T-helper 17 cell (primary cell): ENCODE measurements at places on chromosomes 16 and 17.

DNA sequence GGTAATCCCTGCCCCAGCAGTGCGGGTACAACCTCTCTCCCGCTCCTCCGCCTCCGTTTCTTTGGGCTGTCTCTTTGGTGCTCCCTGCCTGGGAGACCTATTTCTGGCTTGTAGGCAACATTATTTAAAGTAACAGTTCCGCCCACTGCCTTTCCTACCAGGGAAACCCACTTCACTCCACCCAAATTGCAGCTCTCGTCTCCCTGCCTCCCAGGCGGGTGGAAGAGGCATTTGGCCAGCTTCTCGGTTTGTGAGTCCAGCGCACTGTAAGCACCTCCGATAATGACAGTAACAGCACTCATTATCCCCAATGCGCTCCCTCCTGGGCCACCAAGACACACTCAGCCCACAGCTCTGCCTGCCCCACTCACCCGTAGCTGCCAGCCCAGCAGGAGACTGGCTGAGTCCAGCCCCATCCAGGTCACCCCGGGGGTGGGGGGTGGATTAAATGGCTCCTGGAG, 165.1 kb upstream of the CDC42EP4 start:
- peaks cover 39% of the 10 kb centered on the region for H3K27me3 ChIP-seq
- no peak for DNase-seq
- no peak overlapping the region for H3K4me3 ChIP-seq
- peaks cover 16% of the 10 kb centered on the region for H3K4me1 ChIP-seq
- H3K36me3 ChIP-seq = peaks cover 12% of the 10 kb centered on the region
- H3K27ac ChIP-seq = no peak overlapping the region

GRCh38 chr17:72399608-72400487, 279.0 kb downstream of the SOX9 start:
- H3K4me3 ChIP-seq = no peak overlapping the region
- no peaks in the 10 kb centered on the region for H3K27me3 ChIP-seq
- DNase-seq = no peak
- no peaks in the 10 kb centered on the region for H3K4me1 ChIP-seq
- no peak overlapping the region for H3K27ac ChIP-seq

GRCh38 chr17:61400066-61400716, 548 bp downstream of the TBX2 start:
- peaks cover 3% of the 10 kb centered on the region for H3K36me3 ChIP-seq
- no peak for DNase-seq
- H3K27ac ChIP-seq = no peak overlapping the region
- peak overlapping the region; percentile 72 for H3K4me3 ChIP-seq
- peaks cover 32% of the 10 kb centered on the region for H3K4me1 ChIP-seq

- peaks cover 64% of the 10 kb centered on the region for H3K4me1 ChIP-seq
- peak; percentile 48 for DNase-seq
- H3K36me3 ChIP-seq = peaks cover 18% of the 10 kb centered on the region
These were observed 1.8 kb downstream of the C16orf54 start for GRCh38 chr16:29743827-29744531.

DNA sequence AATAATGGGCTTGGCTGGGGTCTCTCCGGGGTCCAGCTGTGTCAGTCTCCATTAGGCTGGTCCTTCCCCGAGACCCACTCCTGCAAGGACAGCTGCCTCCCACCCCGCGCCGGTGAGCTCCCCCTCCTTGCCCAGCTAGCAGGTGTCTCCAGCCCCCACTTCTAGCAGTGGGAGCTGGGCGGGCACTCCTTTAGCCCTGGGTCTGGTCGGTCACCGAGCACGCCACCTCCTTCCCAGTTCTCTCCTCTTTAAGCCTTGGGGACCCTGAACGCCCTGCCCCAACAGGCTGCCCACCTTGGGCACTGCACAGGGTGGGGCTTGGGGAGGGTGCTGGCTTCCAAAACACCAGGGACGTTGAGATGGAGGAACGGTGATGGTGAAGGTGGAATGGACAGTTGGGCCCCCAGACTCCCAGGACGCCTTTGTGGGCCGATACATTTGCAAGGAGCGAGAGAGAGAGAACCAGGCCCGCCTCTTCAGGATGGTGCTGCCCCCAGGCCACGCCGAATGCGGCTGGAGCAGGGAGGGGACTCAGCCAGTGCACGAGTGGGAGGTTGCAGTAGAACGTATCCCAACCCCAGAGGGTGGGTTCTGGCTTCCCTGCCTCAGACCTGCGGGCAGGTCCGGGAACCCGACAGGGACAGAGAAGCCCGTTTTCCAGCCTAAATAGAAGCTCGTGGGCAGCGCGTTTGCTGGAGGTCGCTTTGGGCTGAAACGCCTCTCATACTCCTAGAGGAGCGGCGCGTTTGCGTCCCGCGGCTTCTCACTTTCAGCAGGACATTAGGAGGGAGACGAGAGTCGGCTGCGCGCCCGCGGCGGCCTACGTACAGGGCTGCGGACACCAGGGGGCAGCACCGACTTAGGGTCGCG, 10.7 kb downstream of the TBX2 start:
- H3K27me3 ChIP-seq = peaks cover 39% of the 10 kb centered on the region
- H3K4me1 ChIP-seq = peaks cover 17% of the 10 kb centered on the region
- no peak overlapping the region for H3K27ac ChIP-seq
- peaks cover 2% of the 10 kb centered on the region for H3K36me3 ChIP-seq
- peak overlapping the region; percentile 84 for H3K4me3 ChIP-seq

GRCh38 chr16:85963753-85964285, 64.9 kb downstream of the IRF8 start:
- no peak for DNase-seq
- no peaks in the 10 kb centered on the region for H3K36me3 ChIP-seq
- peaks cover 3% of the 10 kb centered on the region for H3K4me1 ChIP-seq
- H3K4me3 ChIP-seq = no peak overlapping the region
- peaks cover 10% of the 10 kb centered on the region for H3K27me3 ChIP-seq

DNA sequence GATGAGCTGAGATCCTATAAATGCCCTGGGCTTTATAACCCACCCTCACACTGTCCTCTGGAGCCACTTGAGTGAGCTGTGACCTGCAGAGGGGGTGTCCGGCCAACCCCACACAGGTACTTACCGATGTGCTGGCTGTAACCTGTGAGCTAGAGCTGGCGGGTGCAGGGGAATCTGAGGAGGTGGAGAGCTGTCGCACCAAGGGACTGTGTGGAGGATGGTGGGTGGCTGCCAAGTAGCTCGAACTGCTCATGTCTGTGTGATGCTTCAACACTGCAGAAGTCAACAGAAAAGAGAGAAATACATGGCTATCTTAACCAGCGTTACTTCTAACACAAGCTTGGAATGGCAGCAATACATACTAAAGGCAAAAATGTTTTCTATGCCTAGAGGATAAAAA, 39.4 kb downstream of the STH start:
- peaks cover 11% of the 10 kb centered on the region for H3K36me3 ChIP-seq
- DNase-seq = no peak
- no peak overlapping the region for H3K4me3 ChIP-seq
- peak overlapping the region; percentile 90 for H3K27ac ChIP-seq

DNA sequence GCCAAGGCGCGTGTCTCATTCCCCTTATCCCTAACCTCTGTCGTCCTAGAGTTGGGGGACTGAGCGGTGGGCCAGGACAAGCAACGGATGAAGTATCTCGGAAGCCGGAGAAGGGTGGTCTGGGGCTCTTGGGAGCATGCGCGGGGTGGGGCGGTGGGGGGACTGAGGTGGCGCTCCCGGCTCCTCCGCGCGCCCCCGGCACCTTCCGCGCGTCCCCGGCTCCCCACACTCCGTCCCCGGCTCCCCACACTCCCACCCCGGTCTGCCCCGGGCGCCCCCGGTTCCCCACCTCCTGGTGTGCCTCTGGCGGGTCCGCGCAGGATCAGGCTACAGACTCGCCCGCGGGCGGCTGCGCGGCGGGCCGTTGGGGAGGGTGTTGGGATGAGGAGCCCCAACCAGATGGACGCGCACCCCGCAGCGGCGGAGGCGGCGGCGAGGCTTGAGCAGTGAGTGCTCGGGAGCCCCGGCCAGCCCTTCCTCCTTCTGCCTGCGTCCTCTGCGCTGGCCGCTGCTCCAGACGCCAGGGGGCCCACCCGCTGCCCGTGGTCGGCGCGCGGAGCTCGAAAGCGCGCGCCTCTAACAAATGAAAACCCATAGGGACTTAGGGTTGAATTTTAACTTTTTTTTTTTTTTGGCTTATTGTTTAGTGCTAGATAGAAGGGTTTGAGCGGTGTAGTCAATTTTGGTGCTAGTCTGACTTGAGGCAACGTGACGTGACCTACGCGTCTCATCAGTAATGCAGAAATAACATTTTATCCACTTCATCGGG, 5.6 kb upstream of the CRYM start:
- H3K4me3 ChIP-seq = no peak overlapping the region
- no peak for DNase-seq
- H3K27ac ChIP-seq = no peak overlapping the region
- peaks cover 54% of the 10 kb centered on the region for H3K27me3 ChIP-seq
- peaks cover 6% of the 10 kb centered on the region for H3K36me3 ChIP-seq
- peaks cover 5% of the 10 kb centered on the region for H3K4me1 ChIP-seq

DNA sequence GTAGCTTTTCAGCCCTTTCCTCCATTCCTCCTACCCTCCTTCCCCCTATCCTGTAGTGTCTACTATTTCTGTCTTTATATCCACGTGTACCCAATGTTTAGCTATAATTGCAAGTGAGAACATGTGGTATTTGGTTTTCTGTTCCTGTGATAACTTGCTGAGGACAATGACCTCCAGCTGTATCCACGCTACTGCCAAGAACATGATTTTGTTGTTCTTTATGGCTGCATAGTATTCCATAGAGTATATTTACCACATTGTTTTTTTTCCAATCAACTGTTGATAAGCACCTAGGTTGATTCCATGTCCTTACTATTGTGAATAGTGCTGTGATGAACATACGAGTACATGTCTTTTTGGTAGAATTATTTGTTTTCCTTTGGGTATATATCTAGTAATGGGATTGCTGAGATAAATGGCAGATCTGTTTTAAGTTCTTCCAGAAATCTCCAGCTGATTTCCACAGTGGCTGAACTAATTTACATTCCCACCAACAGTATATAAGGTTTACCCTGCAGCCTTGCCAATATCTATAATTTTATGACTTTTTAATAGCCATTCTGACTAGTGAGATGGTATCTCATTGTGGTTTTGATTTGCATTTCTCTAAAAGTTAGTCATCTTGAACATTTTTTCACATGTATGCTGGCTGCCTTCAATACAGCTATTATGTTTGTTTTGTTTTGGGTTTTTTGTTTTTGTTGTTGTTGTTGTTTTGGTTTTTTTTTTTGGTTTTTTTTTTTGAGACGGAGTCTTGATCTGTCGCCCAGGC, 10.9 kb upstream of the COPRS start:
- no peak for DNase-seq
- no peaks in the 10 kb centered on the region for H3K27me3 ChIP-seq
- H3K27ac ChIP-seq = no peak overlapping the region
- H3K36me3 ChIP-seq = peaks cover 2% of the 10 kb centered on the region

DNA sequence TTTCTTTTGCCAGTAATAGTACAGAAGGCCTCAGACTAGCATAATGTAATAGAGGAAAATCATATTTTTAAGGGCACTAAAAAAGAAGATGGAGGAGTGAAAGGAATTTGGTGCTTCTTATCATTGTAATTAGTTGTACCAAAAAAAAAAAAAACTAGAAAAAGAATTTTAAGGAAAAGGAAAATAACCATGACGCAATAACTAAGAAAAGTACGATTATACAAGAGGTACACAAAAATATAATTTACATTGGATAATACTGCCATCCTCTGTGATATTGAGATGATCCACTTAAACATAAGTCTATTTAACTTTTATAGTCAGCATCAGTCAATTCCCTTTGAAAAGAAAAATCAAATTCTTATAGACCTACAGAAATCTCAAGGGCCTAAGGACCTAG, 146.7 kb upstream of the IRX5 start:
- H3K27me3 ChIP-seq = peaks cover 5% of the 10 kb centered on the region
- no peak overlapping the region for H3K4me3 ChIP-seq
- no peak for DNase-seq
- no peaks in the 10 kb centered on the region for H3K36me3 ChIP-seq

GRCh38 chr16:84836967-84837366, 17.2 kb downstream of the CRISPLD2 start:
- H3K4me1 ChIP-seq = peaks cover 9% of the 10 kb centered on the region
- no peak overlapping the region for H3K4me3 ChIP-seq
- peaks cover 9% of the 10 kb centered on the region for H3K36me3 ChIP-seq
- peaks cover 41% of the 10 kb centered on the region for H3K27me3 ChIP-seq
- no peak overlapping the region for H3K27ac ChIP-seq

- H3K4me1 ChIP-seq = no peaks in the 10 kb centered on the region
- no peak for DNase-seq
- H3K36me3 ChIP-seq = no peaks in the 10 kb centered on the region
- no peak overlapping the region for H3K27ac ChIP-seq
These were observed 49.7 kb downstream of the ACSM1 start for GRCh38 chr16:20647736-20648135.

- no peak for DNase-seq
- no peaks in the 10 kb centered on the region for H3K36me3 ChIP-seq
- peaks cover 22% of the 10 kb centered on the region for H3K27me3 ChIP-seq
- H3K27ac ChIP-seq = no peak overlapping the region
- no peak overlapping the region for H3K4me3 ChIP-seq
These were observed 112.6 kb upstream of the MPHOSPH6 start for GRCh38 chr16:82282662-82283061.

GRCh38 chr16:78942625-78943245, 657.8 kb downstream of the MAF start:
- no peaks in the 10 kb centered on the region for H3K27me3 ChIP-seq
- DNase-seq = no peak
- no peak overlapping the region for H3K4me3 ChIP-seq
- H3K36me3 ChIP-seq = peaks cover 5% of the 10 kb centered on the region
- no peak overlapping the region for H3K27ac ChIP-seq

GRCh38 chr17:47732399-47733046, 513 bp upstream of the TBX21 start:
- peaks cover 14% of the 10 kb centered on the region for H3K27me3 ChIP-seq
- H3K4me1 ChIP-seq = peaks cover 36% of the 10 kb centered on the region
- no peak for DNase-seq
- H3K27ac ChIP-seq = no peak overlapping the region
- peak overlapping the region; percentile 95 for H3K4me3 ChIP-seq

- no peaks in the 10 kb centered on the region for H3K36me3 ChIP-seq
- H3K4me3 ChIP-seq = no peak within 1 kb of the TSS
- no peak within 1 kb of the TSS for H3K27ac ChIP-seq
- peaks cover 18% of the 10 kb centered on the region for H3K27me3 ChIP-seq
- H3K4me1 ChIP-seq = peaks cover 7% of the 10 kb centered on the region
These were observed at the start of gene NOXO1 for GRCh38 chr16:1981398-1981836. NOXO1 (minus strand) TSS chr16:1981469; CDS start chr16:1981179, 290 bp downstream.

DNA sequence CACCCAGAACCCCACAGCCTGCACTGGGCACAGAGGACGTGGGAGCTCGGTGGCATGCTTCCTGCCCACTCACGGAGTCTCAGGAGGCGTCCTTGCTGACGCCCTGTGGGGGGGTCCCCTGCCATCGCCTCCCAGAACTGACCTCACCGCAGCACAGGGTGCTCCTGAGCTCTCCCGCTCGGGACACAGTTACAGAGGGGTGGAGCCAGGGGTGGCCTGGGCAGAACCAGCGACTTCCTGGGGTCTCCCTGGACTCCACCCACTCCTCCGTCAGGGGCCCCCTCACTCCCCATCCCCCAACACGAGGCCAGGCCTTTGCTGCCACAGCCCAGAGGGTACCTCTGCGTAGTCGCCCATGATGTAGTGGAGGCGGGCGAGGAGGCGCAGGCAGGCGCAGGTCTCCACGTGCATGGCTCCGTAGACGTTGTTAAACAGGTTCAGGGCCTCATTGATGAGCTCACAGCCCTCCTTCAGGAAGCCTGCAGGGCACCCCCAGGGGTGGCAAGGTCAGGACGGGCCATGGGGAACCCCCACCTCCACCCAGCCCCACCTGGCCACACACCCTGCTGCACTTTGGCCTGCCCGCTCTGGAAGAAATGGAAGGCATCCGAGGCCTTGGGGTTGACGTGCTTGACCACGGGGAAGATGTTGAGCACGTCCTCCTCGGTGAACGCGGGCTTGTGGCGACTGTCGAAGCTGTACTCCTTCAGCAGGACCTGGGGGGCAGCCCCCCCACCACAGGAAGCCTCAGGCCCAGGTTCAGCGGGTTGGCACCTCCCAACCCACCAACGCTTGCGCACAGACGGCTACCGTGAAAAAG, 17.8 kb downstream of the CLUH start:
- peaks cover 4% of the 10 kb centered on the region for H3K4me1 ChIP-seq
- DNase-seq = no peak
- no peak overlapping the region for H3K27ac ChIP-seq
- no peaks in the 10 kb centered on the region for H3K36me3 ChIP-seq
